Fibroblast of skin of back (primary cell): ENCODE measurements at places on chromosomes 6 and 20.

DNA sequence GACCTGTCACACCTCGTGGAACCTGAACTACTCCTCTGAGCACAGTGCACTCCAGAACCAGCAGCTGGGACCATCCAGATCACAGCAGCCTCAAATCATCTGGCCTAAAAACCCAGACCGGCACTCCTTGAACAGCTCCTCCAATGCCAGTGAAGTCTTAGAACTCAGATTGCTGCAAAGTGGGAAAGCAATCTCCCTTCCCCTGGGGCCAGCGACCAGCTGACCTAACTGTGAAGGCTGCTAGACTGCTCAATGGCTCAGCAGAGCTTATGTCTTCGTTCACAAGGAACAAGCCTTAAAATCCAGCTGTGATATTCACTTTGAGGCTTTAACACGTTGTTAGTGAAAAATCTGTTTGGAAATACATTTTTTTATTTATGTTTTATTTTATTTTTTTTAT, 243.2 kb downstream of the ANKRD60 start:
- DNase-seq, result no peak

- no peak for DNase-seq
Measured at GRCh38 chr6:121105461-121105860, 228.8 kb downstream of the TBC1D32 start.

- DNase-seq, result no peak
Measured at GRCh38 chr20:42204109-42204660, 586.0 kb upstream of the CHD6 start.

- DNase-seq, result no peak
Measured at GRCh38 chr6:122548281-122548680, 61.9 kb upstream of the PKIB start.
